Mammary epithelial cell (primary cell): ENCODE measurements at places on chromosomes 1 and 21. TPM values are rescaled to one million over a fixed set of nuclear protein-coding genes. Genes with fewer than 3 reads are reported as not detected.

CHIA gene
- total RNA-seq, result not detected

NBPF6 gene
- not detected in 2 replicates for total RNA-seq

TMCO4 gene
- total RNA-seq, result 16.2 TPM

BSND gene
- not detected for total RNA-seq

PPIAL4G gene
- total RNA-seq, result not detected in 2 replicates

KIAA1614 gene
- 3.7 TPM for total RNA-seq

C1orf226 gene
- 0.91 and 1.5 TPM in 2 replicates for total RNA-seq

TOR3A gene
- 38.0 TPM for total RNA-seq
